ENCODE measurements at places on chromosomes 4 and X. TPM values are rescaled to one million over a fixed set of nuclear protein-coding genes. Genes with fewer than 3 reads are reported as not detected.

Gene XAGE1A
- not detected for total RNA-seq

Gene LINC00632
- 61.2 TPM for total RNA-seq

Gene PTTG2
- 1.1 TPM for total RNA-seq

Gene CXorf51B
- total RNA-seq: not detected

Measured in mucosa of gallbladder (tissue), 1 donor.